ENCODE measurements at places on chromosomes 3 and 15.

GRCh38 chr3:151864423-151865101, 8.9 kb upstream of the SUCNR1 start:
- no peak for DNase-seq

- DNase-seq, result no peak
These were observed 37.6 kb downstream of the SNX4 start for GRCh38 chr3:125482406-125482805.

DNA sequence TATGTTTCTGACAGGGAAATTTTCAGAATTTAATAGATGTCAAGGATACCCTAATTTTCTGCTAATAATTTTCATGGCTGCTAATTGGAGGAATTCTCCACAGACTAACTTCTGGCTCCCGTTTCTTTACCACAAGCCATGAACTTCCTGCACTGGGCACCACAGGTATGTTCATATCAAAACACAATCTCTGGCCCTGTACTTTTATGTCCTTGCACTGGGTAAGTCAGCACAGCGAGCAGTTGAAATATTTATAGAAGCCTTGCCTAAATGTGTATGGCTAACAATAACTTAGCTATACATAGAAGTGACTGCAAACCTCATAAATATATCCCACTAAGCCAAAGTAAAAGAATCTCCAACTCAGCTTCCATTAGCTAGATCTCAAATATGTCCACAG, 246.9 kb downstream of the ZIC1 start:
- DNase-seq, result no peak

DNA sequence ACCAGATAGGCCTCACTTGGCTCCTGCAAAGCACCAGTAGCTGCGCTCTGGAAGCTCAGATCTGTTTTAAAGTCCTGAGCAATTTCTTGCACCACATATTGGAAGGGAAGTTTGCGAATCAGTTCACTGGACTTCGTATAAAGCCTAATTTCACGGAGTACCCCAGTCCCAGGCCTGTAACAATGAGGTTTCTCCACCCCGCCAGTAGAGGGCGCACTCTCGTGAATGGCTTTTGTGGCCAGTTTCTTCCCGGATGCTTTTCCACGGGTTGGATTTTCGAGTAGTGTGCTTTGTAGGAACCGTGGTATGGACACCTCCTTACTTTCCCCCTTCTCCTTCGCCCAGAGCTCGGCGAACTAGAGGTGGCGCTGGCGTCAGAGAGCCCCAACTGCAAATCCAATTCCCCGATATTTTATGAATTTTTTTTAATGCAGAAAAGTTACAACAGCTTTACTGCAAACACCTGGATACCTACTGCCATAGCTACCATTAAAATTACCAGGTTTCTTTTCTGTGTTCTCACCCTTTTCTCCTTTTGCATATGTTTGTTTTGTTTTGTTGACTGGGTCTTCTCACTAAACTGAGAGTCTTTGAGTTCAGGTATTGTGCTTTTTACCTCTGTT, 13.3 kb downstream of the RARB start:
- peak; percentile 23 for DNase-seq

All from HL-60 (cell line).